ENCODE measurements at places on chromosomes 1 and 21. TPM values are rescaled to one million over a fixed set of nuclear protein-coding genes. Genes with fewer than 3 reads are reported as not detected.

Gene FAM167B
- total RNA-seq = 2.1 TPM

Gene CA6
- not detected for total RNA-seq

Gene IL12RB2
- total RNA-seq = not detected

Gene TEKT2
- total RNA-seq = 0.50 TPM

Gene TNNI3K
- total RNA-seq = 0.66 TPM

Gene ZBTB17
- total RNA-seq = 54.3 TPM

Gene DNAJC28
- total RNA-seq = 2.3 TPM

Gene SHISAL2A
- not detected for total RNA-seq

Gene DFFB
- total RNA-seq = 7.6 TPM

Gene SPRR1B
- total RNA-seq = not detected

Gene HAO2
- not detected for total RNA-seq

Gene HFM1
- total RNA-seq = 1.8 TPM

Gene NR5A2
- total RNA-seq = not detected

Gene SELP
- not detected for total RNA-seq

Gene LENEP
- total RNA-seq = 0.26 TPM

Gene CSMD2
- total RNA-seq = 7.6 TPM

Gene CD1B
- not detected for total RNA-seq

Gene KCNA2
- under 0.01 TPM for total RNA-seq

Gene IQCC
- total RNA-seq = 2.3 TPM

Gene LAX1
- not detected for total RNA-seq

Gene LIN28A
- not detected for total RNA-seq

Gene IFFO2
- 5.8 TPM for total RNA-seq

Gene OR6N1
- not detected for total RNA-seq

Gene SPRR4
- total RNA-seq = not detected

Gene S100A7A
- total RNA-seq = not detected

Gene UFC1
- total RNA-seq = 95.8 TPM

Gene SLC6A9
- 13.6 TPM for total RNA-seq

Gene RBBP4
- 95.0 TPM for total RNA-seq

Gene DDX20
- total RNA-seq = 13.1 TPM

Gene RBM11
- 0.17 TPM for total RNA-seq

Gene GBP7
- not detected for total RNA-seq

Gene PTPRF
- 45.2 TPM for total RNA-seq

Gene C8A
- not detected for total RNA-seq

Gene SMIM1
- total RNA-seq = 1.5 TPM

Gene TM2D1
- 55.7 TPM for total RNA-seq

Gene ANKRD45
- 1.7 TPM for total RNA-seq

Gene CASZ1
- 0.50 TPM for total RNA-seq

Gene S100A14
- 0.33 TPM for total RNA-seq
